Inflammatory macrophage (primary cell): ENCODE measurements at places on chromosomes 3 and 15.

- DNase-seq, result peak; percentile 49
Observed at GRCh38 chr3:30040126-30040525, 566.3 kb upstream of the TGFBR2 start.

- DNase-seq, result no peak
Observed at GRCh38 chr3:42118762-42119361, 27.7 kb downstream of the TRAK1 start.

- DNase-seq, result no peak
Observed at GRCh38 chr15:22794063-22794462, 7.6 kb downstream of the NIPA1 start.

DNA sequence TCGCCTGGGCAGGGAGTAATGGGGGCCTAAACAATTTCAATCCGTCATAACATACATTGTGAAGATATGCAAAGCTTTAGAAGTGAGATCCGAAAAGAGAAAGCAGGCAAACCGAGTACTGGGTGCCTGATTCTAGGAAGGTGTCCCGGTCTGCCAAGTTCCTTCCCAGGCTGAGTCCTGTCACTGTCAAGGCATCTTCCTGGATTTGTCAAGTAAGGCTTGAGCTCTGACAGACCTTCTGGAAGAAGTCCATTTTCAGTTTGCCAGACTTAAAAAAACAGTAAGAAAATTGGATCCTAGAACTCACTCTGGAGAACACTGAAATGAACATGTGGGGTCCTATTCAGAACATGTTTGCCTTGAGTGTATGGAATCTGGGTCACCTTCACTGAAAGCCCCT is 253.9 kb downstream of the RORA start:
- DNase-seq, result no peak

DNA sequence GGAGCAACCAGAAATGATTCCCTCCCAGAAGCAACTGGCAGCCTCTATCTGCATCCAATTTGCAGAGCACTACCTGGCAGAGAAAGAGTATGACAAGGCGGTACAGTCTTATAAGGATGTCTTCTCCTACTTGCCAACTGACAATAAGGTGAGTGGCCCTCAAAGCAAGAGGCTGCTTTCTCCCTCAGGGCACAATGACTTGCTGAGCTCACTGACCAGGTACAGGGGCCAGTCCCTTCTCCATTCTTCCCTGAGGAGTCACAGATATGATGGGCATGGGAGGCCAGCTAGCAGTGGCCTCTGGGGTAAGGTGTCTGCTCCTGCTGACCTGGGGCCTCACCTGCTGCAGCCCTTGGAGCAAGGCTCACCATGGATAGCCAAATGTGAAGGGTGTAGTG is 20.3 kb downstream of the CSRNP1 start:
- DNase-seq, result no peak

DNA sequence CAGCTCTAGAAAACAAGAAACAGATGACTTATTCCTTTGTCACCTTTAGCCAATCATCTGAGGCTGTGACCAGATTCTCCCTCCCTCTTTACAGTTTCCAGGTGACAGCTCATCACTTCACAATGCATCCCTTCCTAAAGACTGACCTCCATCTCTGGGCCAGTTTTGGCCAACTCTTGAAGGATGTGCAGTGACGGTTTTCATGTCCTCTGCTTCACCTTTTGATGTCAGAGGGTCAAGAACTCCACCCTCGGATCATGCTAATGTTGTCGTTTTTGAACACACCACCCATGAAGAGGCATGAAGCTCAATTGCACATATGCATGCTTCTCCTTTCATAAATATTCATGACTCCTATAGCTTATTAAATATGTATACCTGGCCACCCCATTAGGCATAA is 161.2 kb upstream of the SYNPR start:
- DNase-seq, result no peak

GRCh38 chr15:68630211-68630555 is 51.4 kb downstream of the CORO2B start:
- DNase-seq, result no peak

DNA sequence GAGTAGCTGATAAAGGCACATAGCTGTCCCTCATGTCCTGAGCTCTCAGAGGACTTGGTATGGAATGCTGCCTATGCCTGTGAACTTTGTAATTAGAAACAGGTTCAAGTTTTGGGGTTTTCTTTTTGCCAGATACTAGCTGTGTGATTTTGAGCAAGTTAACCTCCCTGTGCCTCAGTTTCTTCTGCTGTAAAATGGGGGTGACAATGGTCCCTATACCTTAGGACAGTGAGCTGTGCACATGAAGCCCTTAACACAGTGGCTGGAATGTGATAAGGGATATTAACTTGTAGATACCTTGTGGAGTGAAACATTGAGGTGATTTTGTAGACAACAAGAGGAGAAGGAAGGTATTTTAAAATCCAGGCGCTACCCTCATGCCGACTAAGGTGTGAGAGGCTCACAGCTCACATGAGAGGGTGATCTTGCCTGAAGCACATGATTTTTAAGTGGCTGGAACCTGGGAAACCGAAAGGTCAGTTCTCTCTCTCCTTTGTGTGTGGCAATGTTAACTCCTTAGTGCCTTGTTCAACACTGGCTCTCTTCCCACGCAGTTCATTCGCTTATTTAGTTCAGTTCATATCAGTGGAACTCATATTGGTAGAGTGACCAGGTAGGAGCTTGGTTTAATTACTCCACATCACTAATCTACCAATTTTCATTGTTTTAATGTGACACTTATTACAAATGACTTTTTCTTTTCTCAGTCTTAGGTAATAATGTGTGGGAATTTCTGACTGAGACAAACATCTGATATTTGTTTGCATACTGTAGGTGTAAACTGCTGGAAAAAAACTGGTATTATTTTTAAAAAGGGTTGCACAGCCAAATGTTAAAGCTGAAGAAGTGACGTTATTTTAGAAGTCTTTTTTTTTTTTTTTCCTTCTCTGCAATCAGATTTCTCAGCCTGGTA is 236.2 kb downstream of the ITPR1 start:
- DNase-seq, result no peak

GRCh38 chr3:109597444-109597843 is 260.1 kb upstream of the DPPA4 start:
- no peak for DNase-seq

DNA sequence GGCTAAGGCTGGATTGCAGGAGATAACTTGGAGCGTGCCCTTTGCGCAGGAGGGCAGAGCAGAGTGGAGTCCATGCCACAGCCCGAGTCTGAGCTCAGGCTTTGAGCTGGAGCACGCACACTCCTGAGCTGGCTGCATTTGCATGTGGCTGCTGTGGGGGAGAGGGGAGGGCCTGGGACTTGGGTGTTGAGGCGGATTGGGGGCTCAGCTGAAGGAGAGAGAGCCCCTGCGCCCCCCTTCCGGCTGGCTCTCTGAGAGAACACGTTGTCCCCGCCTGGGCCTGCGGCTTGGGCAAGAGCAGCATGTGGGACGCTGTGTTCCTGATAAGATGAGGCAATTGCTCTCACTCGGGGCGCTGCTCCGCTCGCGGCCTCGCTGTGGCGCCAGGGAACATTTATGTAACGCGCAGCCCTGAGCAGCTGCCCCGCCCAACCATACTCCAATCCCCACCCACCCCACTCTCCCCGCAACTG is 39.1 kb downstream of the KLF13 start:
- peak; percentile 83 for DNase-seq

GRCh38 chr15:37810381-37810780 is 124.1 kb upstream of the TMCO5A start:
- no peak for DNase-seq

GRCh38 chr3:80688814-80689213 is 921.0 kb upstream of the ROBO1 start:
- no peak for DNase-seq

DNA sequence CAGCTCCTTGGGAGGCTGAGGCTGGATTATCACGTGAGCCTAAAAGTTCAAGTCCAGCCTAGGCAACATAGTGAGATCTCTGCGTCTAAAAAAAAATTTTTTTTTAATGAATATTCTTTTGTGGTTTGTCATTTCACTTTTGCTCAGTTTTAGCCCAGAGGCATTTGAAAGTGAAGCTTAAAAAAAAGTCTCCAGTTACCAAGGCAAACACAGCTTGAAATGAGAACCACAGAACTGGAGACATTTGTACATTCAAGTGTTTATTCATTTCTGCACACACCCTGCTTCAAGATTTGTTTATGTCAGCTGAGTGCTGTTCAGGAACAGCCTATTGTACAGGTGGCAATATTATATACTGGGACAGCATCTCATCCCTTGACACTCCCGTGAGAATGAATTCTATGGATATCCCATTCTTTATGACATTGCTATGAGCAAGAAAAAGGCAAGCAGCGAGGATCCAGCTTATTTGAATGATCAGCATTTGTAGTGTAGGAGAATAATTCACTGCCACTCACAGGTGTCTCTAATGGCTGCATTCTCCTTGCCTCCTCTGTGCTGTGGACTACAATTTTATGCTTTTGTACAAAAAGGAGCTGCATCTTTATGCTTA is 444.8 kb upstream of the GRM7 start:
- DNase-seq, result no peak
